ENCODE measurements at places on chromosomes 3 and 15. TPM values are rescaled to one million over a fixed set of nuclear protein-coding genes. Genes with fewer than 3 reads are reported as not detected.

TJP1 gene
- total RNA-seq: 71.8 TPM

FAM174B gene
- 1.9 TPM for total RNA-seq

THPO gene
- not detected for total RNA-seq

DNAJA4 gene
- 2.7 TPM for total RNA-seq

LRRIQ4 gene
- not detected for total RNA-seq

COPB2 gene
- total RNA-seq: 181 TPM

CFAP44 gene
- 2.7 TPM for total RNA-seq

NANOGP8 gene
- not detected for total RNA-seq

CCDC191 gene
- total RNA-seq: 2.4 TPM

GOLGA8J gene
- not detected for total RNA-seq

DNA sequence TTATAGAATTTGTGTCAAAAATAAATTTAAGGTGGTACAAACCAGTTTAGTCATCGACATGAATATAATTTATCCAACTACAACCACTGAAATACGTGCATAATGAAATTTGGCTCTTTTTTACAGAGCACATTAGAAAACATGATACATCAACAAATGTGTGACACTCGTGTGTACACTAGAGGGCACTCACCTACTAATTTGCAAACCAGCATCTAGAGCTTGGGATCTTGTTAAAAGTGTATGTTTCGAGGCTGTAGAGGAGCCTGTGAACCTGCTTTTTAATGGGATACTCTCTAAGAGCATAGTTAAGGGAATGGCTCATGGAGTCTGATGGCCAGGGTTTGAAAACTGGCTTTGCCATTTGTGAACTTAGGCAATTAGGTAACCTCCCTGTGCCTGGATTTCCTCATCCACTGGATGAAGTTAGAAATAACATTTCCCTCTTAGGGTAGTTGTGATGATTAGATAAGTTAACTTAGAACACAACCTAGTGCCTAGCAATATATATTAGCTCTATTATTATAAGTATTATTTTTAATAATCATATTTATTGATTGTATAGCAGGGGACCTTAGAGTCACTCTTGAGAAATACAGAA is 8.8 kb upstream of the CPOX start:
- DNase-seq: peak; percentile 78

GRCh38 chr15:28105793-28106192 is 6.7 kb upstream of the OCA2 start:
- DNase-seq: no peak

- peak; percentile 2 for DNase-seq
Observed at GRCh38 chr3:176469694-176470205, 727.5 kb downstream of the TBL1XR1 start.

- DNase-seq: no peak
Observed at GRCh38 chr3:191301017-191301416, 28.2 kb upstream of the CCDC50 start.

DNA sequence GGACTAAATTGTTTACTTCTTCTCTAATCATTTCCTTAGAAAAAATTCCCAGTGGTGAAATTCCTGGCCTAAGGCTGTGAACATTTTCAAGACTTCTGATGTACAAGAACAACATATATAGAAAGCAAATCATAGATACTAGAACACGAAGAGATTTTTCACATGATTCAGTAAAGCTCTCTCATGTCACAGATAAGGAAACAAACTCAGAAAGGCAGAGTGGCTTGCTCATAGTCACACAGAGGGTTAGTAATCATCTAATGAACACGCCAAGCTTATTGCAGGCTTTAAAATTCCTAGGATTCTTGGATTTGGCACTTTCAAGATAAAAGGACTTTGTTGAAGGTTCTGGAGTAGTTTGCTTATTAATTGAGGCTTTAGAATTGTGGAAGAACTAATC is 26.2 kb downstream of the CRTAP start:
- DNase-seq: peak; percentile 55

DNA sequence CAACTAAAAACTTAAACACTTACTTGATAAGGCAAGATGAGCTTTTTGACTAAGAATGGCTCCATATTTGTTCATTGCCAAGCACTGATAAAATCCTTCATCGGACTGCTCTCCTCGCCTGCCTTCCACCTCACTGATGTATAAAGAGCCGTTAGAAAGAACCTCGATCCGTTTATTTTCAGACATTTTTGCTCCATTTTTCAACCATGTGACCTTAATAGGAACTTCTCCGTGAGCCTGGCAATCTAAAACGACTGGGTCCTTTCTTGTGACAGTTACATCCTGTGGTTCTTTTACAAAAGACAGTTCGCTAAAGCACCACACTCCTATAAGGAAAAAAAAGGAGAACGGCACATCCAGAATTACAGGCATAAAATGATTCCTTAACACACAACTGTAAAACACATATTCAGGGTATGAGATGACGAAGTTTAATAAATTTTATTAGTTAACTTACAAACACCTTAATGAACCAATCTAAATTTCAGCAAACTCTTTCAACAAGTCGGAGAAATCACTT is 2.5 kb downstream of the PRTG start:
- no peak for DNase-seq

DNA sequence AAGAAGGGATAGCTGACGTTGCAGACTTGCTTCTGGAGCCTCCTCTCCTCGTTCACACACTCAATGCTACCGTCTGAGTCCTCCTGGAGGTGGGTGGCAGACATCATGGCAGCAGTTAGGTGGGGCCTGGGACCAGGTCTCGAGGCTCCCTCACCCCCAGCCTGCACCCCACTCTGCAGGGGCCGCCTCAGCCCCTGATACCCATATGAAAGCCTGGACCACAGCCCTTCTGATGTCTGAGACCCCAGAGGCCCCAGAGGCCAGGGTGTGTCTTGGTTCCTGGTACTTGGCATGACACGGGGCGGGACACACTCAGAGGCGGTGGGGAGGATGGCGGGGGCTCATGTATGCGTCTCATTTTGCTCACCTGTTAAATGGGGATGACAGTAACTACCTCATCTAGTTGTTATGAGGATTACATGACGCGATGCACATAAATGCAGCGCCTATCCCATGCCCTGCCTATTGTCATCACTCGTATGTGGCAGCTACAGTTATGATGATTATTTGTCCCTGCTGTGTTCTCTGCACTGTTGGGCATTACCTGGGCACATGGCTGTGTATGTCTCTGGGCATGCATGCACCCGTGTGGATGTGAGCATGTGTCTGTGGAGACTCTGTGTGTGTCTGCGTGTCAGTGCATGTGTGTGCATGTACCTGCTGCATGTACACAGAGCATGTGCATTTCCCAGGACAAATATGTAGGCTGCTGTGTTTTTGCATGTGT is 39.9 kb downstream of the FEM1B start:
- no peak for DNase-seq

GRCh38 chr3:31858439-31858838 is 122.6 kb downstream of the OSBPL10 start:
- DNase-seq: no peak

DNA sequence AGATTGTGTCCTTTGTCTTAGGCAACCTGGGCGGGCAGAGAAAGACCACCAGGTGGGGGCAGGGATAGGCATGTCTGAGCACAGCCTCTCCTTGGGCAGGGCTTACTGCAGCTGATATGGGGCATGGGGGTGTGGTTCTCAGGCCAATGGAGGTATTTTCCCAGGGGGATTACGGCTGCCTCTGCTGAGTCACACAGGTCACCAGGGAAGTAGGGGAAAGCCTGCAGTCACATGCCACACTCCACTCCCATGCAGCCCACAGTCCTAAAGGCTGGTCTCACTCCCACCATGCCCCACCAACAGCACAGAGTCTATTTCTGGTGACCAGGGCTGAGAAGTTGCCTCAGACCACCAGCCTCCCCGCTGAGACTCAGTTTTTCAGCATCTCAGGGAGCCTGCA is 466.4 kb downstream of the DIPK2A start:
- DNase-seq: no peak

GRCh38 chr15:33559207-33559890 is 248.6 kb downstream of the RYR3 start:
- DNase-seq: no peak

DNA sequence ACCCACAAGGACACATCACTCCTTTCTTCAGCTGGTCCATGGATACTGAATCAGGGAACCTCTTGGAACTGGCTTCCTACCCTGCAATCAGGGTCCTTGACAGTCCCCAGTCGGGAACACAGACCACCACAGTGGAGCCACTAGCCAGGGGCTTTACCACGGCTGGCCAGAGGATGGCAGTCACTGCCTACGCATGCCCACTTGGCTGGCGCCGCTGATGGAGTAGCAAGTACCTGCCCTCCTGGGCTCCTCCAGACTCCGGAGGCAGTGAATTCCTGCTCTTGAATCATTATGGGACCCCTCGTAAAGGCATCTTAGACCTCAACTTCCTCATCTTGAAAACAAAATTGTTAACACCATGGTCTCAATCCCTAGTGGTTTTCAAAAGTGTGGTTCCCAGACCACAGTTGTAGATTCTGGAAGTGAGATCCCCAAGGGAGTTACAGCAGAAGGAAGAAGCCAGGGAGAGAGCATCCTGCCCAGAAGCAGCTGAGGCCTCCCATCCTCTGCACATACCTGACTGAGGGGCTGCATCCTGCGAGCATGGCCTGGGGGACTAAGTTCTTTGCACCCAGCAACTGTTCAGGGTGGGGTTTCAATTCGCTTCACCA is 9.1 kb upstream of the SKIC8 start:
- DNase-seq: peak; percentile 82

- DNase-seq: no peak
Observed at GRCh38 chr15:90819390-90819789, 49.0 kb upstream of the FURIN start.

DNA sequence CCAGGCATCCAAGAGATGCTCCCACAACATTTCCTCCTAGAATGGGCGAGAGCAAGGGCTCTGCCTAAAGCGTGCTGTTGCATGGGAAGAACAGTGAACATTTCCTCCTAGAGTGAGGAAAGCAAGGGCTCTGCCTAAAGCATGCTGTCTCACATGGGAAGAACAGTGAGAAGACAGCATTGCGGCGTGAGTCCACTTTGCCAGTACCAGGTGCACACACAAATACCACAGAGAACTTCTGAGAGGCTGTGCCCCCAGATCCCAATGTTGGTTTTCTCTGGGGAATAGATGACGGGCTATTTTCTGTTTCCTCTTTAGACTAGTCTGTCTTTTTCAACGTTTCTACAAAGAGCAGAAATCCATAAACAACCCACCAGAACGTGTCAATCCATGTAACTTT is 142.9 kb downstream of the LRRK1 start:
- no peak for DNase-seq

DNA sequence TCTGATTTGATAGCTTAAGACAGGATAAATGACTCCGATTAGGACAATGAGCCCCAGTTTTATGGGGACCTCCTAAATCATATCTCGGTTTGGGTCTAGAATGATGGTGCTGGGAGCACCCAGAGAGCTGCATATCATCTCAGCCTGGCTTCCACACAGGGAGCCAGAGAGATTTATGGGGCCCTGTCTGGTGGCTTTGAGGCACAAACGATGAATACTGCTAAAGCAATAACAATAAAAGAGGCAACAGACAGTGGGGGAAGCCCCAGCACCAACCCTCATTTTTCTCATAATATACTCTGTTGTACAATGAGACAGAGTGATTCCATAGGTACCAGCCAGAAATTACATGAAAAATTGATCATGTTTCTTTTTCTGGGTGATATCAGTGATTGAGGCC is 889.0 kb upstream of the CFAP20DC start:
- DNase-seq: no peak

DNA sequence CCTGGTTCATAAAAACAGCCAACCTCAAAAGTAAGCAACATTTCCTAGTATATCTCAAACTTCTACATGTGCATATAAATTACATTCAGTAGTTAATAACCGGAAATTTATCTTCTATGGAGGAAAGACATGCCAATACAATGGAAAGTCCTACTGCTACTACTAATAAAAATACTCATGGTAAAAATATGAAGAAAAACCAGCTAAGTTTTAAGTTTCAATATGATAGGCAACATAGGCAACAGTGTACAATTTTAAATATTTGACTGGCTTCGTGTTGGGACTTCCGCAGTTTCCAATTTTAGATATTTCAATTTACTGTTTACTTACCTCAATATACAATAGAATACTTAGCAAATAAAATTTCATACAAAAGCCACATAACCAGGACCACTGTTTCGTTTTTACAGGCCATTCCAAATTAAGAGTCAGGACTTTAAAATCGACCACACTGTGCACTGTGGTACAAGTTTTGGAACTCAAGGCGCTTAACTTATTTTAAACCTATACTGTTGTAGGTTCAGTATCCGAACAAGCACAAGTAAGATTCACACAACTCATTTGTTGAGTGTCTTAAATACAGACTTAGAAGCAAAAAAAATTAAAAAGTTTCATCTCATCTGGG is 2.9 kb downstream of the NAA50 start:
- DNase-seq: no peak

GRCh38 chr3:195025056-195025883 is 245.7 kb downstream of the XXYLT1 start:
- no peak for DNase-seq

- peak; percentile 75 for DNase-seq
Observed at GRCh38 chr3:116340680-116341216, 104.5 kb downstream of the LSAMP start.

- no peak for DNase-seq
Observed at GRCh38 chr15:94300612-94301011, 69.3 kb downstream of the MCTP2 start.

GRCh38 chr3:140128631-140129030 is 193.6 kb downstream of the CLSTN2 start:
- DNase-seq: peak; percentile 61

GRCh38 chr15:53203454-53203853 is 413.3 kb upstream of the ONECUT1 start:
- no peak for DNase-seq
